ENCODE measurements at places on chromosomes 13 and 19.

GRCh38 chr13:87810920-87811344 is 139.8 kb downstream of the SLITRK5 start:
- DNase-seq: no peak

DNA sequence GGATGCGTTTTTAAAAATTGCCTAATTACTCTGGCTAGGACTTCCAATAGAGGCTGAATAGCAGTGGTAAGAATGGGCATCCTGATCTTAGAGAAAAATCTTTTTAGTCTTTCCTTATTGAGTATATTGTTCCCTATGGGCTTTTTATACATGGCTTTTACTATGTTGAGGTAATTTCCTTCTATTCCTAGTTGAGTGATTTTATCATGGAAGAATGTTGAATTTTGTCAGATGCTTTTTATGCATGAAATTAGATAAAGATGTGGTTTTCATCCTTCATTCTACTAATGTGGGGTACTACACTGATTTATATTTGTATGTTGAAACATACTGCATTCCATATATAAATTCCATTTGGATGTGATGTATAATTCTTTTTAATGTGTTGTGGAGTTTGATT is 2673.8 kb downstream of the PCDH9 start:
- no peak for DNase-seq

GRCh38 chr13:97946951-97947588 is 6.4 kb upstream of the IPO5 start:
- DNase-seq: no peak

DNA sequence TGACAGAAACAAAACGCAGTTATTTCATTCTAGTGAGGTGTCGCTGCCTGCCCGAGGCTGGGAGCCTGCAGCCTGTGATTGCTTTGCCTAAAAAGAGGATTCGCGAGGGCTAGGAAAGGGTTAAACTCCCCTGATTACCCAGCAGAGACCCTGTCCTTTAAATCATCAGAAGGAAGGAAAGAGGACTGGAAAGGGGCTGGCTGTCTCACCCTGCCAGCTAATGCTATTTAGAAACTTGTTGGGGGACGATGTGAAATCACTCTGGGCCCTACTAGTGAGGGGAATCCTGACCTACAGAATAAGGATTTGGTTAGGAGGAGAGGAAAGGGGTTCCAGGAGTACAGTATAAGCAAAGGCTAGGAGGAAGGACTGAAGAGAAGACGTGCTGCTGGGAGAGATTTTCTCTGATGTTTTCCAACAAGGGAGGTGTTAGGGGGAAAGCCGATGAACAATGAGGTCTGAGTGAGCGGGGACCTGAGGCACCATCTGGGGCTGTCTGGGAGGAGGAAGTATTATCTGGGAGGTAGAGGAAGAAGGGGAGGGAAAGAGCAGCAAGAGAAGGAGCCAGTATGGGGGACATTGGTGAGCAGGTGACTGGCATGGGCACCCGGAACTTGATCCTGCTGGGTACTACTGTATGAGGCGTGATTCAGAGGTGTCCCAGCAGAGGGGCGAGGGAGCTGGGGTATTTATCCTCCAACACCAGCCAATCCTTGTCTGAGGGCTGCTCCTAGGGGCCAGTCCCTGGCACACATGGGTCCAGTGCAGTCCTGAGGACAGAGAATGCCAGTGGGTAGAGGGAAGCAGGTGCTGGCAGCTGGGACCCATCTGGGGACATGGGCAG is 55.7 kb upstream of the PTPRS start:
- no peak for DNase-seq

GRCh38 chr13:97226788-97227627 is 4.9 kb downstream of the MBNL2 start:
- peak; percentile 15 for DNase-seq

DNA sequence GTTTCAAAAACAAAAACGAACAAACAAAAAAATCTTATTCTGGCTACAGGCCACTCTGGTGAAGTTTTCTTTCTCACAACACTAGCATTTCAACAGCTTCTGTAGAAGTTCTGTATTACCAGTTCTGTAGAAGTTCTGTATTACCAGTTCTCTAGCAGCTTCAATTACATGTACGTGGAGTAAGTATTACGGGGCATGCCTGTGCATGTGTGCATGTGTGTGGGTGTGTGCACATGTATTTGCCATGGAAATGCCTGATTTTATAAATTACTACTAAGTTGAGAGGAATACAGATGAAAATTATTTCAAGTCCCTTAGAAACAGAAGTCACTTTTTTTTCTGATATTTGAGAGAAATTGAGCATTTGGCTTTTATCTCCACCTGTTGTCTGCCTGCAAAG is 414.2 kb downstream of the FOXO1 start:
- DNase-seq: no peak

- no peak for DNase-seq
These were observed 37.0 kb upstream of the CCNA1 start for GRCh38 chr13:36395280-36395679.

DNA sequence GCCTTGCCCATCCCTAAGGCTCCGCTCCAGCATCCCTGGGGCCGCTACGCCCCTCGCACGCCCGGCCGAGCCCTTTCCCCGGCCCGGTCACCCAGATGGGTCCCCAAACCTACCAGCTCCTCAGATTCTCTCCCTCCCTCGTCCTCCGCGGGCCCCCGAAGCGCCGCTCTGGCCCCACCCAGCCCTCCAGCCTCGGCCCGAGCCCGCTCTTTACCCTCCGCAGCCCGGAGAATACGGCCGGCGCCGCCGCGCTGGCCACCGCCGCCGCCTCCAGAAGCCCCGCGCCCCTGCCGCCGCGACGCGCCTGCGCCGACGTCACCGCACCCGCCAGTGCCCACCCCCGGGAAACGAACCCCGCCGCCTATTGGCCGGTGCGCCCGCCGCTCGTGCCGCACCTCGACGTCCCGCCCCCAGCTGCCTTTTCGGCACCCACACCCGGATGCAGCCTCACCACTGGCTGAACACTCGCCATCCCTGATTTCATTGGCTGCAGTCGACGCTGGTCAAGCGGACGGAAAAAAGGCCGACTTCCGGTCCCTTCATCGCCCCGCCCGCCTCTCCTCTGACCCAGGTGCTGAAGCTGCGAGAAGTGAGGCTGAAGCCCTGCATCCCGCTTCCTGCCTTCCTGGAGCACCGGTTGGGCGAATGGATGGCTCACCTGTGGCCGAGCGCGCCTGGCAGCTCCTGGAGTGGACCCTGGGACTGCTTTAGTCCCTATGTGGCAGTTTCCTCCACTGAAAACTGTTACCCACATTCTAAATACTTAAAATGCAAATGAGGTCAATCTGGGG is at the start of gene DAPK3:
Gene DAPK3, minus strand, starts transcription at position 292 of the 791 bp plus-strand sequence. CDS start 1,364 bp downstream, outside the sequence.
- DNase-seq: peak; percentile 98

DNA sequence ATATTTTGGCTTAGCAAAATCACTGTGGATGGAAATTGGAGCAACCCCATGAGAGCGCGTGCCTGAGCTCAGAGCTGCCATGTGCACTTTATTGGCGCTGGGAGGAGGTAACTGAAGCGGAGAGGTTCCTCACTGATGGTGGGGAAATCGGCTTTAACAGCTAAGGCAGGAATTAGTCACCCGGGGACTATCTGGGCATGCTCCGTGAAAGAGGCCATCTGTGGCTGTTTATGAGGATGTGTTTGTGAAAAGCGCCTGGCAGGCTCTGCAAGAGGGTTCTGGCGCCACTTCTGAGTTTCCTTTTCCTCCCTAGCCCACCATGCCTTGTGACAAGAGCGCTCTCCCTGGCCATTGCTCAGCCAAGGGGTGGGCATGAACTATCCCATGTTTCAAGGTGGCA is 815.6 kb downstream of the UQCRFS1 start:
- DNase-seq: no peak

- DNase-seq: no peak
These were observed 393.0 kb downstream of the ITGBL1 start for GRCh38 chr13:101845245-101846020.

DNA sequence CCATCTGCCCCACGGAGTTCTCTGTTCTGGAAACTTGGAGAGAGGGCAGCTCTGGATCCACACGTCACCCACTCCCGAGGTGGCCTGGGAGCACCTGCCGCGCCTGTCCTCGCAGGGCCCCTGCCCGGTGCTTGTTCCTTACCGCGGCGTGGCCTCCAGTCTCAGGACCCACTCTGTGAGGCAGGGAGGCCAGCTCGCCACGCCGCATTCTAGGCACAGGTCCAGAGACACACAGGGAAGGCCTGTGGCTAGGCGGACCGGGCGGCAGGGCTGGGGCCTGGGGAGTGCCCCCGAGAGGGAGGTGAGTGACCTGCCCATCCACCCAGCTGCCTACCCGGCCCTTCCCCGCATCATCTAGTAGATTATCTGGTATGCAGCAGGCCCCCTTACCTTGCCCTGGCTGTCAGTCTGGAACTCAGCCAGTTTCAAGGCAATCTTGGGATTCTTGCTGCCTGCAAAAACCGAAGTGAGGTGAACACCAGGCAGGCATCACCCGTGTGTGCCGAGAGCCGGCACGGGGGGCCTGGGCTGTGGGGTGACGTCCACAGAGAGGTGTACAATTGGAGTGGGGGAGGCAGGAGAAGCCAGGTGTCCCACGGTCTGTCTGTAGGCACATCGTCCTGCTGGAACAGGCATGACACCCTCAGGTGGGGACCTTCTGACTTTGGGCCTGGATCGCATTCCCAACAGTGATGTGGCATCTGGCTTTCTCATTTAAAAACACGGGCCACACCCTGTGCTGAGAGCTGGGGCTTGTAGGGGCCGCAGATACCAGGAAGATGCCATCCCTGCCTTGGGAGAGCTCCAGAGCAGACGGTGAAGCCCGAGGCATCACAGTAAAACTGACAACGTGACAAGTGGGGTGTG is 23.6 kb downstream of the DPP9 start:
- DNase-seq: no peak

- no peak for DNase-seq
These were observed 153.8 kb upstream of the UBL3 start for GRCh38 chr13:30004204-30004603.

DNA sequence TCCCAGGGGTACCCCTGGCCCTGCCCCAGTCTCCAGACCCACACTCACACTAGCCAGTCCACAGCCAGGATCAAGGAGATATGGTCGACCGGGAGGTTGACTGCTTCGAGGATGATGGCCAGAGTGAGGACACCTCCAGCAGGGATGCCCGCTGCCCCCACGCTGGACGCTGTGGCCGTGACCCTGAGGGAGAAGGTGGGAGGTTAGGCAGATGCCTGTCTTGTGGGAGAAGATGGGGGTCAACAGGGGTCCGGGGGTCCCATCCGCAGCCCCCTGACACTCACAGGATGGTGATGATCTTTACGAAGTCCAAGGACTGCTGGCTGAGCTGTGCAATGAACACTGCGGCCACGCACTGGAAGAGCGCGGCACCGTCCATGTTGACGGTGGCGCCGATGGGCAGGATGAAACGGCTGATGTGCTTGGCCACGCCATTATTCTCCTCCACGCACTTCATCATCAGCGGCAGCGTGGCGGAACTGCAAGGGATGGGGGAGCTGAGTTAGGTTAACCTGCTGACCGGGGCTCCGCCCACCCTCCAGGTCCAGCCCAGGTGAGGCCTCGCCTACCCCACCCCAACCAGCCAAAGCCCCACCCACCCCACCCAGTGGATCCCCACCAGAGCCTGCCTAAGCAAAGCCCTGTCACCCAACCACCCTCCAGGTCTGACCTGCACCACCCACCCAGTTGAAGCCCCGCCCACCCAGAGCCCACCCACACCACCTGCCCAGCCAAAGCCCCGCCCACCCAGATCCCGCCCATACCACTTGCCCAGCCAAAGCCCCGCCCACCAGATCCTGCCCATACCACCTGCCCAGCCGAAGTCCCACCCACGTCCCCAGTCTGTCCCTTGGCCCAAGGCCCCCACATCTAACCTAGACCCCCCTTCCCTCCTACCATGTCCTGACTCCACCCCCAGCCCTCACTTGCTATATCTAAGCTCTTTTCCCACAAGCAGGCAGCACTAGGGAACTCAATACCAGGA is 11.2 kb downstream of the SLC1A5 start:
- DNase-seq: no peak

DNA sequence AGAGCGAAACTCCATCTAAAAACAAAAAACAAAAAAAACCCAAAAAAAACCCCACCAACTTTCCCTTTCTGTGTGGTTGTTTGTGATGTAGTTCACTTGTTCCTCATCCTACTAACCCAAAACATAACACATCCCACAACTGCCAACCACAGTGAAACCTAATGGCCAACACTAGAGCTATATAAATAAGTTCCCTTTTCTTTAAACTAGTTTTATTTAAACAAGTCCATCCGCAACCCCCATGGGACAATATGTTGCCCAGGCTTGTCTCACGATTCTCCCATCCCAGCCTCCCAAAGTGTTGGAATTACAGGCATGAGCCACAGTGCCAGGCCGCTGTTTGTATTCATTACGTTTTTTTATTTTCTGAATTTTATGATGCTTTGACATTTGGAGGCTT is 71.2 kb upstream of the ADGRE5 start:
- no peak for DNase-seq
